8988T (cell line): ENCODE measurements at places on chromosomes 4 and X.
A peak's percentile ranks its signal among the peaks of the same experiment; 100 is the strongest.

DNA sequence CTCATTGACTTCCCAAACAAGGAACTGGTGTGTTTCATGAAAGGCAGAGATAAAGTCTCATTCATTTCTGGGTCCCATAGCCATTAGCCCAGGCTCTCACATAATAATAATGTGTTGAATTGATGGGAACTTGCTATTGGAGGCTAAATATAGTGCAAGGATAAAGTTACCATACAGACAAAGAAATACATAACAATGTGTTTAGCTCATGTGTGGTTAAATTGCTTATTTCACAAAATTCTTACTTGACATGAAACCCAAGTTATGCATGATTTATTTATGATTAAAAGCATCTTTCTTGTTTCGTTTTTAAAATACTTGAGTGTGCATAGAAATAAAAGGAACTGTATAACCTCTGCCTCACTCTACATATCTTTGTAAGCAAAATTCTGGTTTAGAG lies 37.3 kb upstream of the LPAR4 start:
- DNase-seq: no peak

DNA sequence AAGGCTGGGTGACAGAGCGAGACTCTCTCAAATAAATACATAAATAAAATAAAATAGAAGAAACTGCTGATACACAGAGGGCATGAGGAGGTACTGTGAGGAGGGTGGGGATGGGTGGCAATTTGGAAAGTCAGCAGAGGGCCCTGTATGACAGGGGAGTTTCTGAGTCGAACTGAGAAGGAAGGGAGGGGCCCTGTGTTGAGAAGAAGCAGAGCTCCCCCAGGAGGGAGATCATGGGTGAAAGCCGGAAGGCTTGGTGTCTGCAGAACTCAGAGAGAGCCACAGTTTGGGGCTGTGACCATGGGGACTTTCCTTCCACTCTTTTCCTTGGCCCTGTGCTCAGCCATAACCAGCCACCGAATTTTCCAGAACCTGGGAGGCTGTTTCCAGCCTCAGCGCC lies 24.8 kb upstream of the AFAP1 start:
- DNase-seq: no peak

DNA sequence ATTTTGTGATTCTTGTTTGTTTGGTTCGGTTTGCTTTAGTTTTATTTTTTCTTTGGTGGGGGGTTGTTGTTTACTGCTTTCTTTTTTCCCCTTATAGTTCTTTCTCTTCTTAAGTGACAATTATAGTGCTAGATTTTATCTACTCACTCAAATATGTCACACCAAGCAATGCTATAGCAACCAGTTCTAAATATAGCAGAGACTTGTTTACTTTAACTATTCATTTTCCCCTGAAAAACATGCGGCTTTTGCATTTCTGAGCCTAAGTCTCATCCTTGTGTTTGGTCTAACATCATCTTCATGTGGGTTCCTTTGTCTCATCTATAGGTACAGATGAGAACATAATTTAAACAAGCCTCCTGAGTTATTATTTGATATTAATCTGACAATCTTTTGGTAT lies 676.6 kb downstream of the FAT4 start:
- no peak for DNase-seq

DNA sequence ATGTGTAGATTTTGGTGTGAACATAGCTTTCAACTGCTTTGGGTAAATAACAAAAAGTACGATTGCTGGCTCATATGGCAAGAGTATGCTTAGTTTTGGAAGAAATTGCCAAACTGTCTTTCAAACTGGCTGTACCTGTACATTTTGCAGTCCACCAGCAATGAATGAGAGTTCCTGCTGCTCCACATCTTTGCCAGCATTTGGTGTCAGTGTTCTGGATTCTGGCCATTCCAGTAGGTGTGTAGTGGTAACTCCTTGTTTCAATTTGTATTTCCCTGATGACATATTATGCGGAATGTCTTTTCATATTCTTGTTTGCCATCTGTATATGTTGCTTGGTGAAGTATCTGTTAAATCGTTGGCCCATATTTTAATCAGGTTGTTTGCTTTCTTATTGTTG lies 20.6 kb upstream of the ALB start:
- no peak for DNase-seq

DNA sequence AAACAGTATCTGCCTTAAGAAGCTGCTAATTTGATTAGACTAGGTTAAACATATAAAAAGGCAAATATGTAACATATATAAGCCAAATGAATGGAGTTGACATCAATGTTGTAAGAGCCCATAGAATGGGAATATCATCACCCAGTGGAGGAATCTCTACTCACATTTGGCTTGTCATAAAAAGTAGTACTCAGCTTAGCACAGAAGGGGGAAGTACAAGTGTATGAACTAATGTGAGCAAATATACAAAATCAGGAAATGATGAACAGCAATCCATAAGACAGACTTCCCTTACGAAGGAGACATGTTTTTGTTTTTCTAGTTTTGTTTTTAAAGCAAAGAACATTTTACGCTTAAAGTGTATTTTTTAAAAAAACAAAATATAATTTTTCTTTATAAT lies 74.9 kb downstream of the MAB21L2 start:
- no peak for DNase-seq

- DNase-seq: no peak
Measured at GRCh38 chrX:115581759-115582615, 21.0 kb downstream of the PLS3 start.

GRCh38 chrX:18709833-18710232 lies 2.4 kb downstream of the PPEF1 start:
- DNase-seq: no peak

DNA sequence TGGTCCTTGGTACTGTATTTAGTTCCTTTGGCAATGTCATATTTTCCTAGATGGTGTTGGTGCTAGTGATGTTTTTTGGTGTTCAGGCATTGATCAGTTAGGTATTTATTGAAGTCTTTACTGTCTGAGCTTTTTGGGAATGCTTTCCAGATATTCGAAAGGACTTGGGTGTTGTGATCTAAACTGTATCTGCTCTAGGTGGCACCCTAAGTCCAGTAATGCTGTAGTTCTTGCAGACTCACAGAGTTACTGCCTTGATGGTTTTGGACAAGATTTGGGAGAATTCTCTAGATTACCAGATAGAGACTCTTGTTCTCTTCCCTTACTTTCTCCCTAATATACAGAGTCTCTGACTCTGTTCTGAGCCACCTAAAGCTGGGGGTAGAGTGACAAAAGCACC lies 513.6 kb upstream of the PITX2 start:
- DNase-seq: no peak

DNA sequence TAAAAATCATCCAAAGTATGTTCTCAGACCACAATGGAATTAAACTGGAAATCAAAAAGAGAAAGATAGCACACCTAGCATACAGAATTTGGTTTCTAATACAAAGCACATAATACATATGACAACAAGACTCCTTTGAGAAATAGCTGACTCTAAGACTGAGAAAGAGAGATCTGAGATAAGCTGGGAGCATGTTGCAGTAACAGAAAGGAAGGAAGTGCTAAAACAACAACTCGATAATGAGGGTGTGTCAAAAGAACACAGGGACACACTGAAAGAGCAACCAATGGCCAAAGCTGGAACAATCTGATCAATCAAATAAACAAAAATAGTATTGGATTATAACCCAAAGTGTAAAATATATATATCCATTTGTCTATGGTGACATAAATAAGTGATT lies 586.6 kb downstream of the C4orf33 start:
- DNase-seq: no peak

DNA sequence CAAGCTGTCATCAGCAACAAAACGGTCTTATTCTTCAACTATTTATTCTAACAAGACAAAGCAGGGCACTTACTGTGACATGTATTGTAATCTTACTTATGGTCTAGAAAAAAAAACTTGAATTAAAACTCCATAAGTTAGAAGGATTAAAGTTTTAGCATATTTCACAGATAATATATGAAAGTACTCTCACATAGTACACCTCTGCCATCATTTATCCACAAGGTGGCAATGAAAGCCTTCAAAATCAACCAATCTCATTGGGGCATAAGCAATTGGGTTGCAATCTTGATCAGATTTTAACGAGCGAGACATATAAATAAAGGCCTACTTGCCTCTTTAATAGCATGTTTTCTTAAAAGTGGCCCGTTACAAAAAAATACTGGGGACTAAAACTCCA lies 1382.9 kb downstream of the FAM133A start:
- no peak for DNase-seq

DNA sequence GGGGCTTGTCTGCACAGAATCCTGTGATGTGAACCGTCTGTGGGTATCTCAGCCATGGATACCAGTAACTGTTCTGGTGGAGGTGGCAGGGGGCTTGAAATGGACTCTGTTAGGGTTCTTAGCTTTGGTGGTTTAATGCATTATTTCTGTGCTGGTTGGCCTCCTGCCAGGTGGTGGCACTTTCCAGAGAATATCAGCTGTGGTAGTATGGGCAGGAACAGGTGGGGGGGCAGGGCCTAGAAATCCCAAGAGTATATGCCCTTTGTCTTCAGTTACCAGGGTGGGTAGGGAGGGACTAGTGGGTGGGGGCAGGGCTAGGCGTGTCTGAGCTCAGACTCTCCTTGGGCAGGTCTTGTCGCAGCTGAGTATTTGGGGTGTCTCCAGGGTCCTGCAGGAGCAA lies 106.7 kb downstream of the KIT start:
- DNase-seq: no peak

DNA sequence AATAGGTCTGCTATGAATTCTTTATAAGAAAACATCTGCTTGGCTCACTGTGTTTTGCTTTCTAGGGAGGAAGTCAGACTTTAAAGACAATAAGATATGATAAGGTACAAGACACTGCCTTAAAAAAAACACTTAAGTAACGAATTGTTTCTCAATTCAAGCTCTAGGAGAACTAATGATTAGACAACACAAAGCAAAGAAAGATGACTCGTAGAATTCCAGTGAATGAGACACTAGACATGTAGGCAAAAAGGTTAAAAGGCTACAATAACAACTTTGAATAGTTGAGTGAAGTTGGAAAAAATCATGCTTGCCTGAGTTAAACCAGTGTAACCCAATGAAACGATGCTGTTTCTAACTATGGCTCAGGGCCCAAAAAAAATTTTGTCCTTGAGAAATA lies 344.4 kb upstream of the ACTRT1 start:
- DNase-seq: no peak

- DNase-seq: no peak
Measured at GRCh38 chrX:45145492-45146215, 55.0 kb downstream of the DIPK2B start.

- DNase-seq: peak; percentile 24
Measured at GRCh38 chrX:19334945-19335626, 8.6 kb upstream of the PDHA1 start.

DNA sequence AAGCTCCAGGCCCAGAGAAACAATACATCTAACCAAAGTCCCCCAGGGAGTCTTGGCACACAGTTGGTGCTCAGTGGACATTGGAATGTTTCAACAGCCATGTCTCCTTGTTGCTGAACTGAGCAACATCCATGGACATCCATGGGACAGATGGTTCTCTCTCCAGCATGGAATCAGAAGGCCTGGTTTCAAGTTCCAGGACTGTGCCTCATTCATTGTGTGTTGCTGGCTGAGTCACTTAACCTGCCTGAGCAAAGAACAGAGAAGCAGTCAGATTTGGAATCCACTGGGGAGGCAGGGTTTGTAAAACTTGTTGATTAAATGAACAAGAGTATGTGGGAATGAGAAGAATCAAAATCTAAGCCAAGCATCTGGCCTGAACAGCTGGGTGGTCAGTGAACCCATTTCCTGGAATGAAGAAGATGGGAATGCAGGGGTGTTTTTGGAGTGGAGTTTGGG lies 147.9 kb downstream of the CHIC2 start:
- DNase-seq: no peak

- no peak for DNase-seq
Measured at GRCh38 chr4:48343551-48343950, 2.2 kb downstream of the SLAIN2 start.

GRCh38 chrX:24080704-24081103 lies 25.9 kb downstream of the EIF2S3 start:
- DNase-seq: no peak

GRCh38 chr4:102705391-102705935 lies 55.3 kb downstream of the MANBA start:
- DNase-seq: no peak

- no peak for DNase-seq
Measured at GRCh38 chrX:10582215-10582733, 38.1 kb downstream of the MID1 start.

GRCh38 chrX:107454302-107454701 lies 4.8 kb downstream of the FRMPD3 start:
- DNase-seq: no peak
